Globus pallidus (tissue), 1 donor: ENCODE measurements at places on chromosomes 16 and 17.

DNA sequence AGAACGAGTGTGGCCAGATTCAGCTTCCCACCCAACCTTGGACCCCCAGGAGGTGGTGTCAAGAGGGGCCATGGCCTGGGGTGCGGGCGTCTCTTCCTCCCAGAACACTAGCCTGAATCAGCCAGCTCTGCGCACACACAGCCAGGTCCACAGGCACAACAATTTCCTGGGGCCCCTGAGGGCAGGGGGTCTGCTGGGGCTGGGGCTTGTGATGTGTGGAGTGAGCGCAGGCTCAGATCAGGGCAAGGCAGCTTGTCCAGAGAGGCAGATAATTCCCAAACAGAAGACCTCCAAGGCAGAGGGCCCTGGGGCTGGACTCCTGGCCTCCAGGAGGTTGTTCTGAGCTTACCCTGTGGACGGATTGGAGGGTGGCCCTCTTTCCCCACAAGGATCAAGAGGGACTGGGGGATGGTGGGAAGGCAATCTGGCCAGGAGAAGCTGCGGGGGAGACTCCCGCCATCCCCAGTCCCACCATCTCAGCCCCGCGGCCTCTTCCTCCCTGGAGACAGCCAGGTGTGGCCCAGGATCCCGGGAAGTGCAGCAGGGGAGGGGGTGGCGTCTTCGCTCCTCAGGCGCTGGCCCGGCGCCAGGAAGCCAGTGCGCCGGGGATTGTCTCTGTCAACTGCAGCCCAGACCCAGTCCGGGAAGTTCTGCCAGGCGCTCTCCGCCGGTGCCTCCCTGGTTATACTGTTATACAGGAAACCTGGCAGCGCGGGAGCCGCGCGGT is 52.0 kb upstream of the AMZ2 start:
- DNase-seq, result no peak

DNA sequence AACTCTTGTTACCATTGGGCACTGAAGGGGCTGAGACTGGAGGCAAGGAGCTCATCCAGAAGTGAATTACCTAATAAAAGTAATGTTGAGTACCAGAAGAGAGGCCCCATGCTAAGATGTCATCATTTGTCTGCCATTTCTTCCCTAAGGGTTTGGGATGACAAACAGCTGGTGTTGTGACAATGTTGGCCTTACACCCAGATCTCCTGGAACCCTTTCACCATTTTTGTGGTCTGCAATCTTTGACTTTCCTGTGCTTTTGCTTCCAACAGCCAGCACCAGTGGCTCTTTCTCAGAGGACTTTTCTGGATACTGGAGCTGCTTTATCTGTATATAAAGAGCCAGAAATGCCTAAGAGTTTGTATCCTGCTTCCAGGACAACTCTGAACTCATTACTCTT is 84.1 kb downstream of the SHISA9 start:
- DNase-seq, result no peak

DNA sequence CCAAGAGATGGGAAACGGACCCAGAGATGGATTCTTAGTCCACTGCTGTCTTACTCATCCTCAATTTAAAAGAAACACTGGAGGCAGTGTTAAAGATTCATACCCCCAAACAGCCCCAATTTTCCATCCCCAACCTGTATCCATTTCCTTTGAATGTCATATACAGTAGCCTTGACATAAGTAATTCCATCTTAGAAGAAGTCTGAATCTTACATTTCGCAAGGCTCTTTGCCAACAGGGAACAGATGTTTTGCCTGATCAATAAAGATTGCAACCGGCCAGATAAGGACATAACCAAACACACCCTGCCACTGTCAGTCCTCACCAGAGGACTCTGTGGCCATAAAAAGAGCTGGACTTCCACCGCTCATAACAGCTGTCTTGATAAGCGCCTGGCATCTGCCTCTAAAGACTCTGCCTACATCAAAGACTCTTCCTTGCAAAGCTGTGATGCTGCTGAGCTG is 59.0 kb upstream of the MED9 start:
- no peak for DNase-seq

- DNase-seq, result no peak
Measured at GRCh38 chr17:15741624-15742023, 9.5 kb downstream of the TBC1D26 start.

DNA sequence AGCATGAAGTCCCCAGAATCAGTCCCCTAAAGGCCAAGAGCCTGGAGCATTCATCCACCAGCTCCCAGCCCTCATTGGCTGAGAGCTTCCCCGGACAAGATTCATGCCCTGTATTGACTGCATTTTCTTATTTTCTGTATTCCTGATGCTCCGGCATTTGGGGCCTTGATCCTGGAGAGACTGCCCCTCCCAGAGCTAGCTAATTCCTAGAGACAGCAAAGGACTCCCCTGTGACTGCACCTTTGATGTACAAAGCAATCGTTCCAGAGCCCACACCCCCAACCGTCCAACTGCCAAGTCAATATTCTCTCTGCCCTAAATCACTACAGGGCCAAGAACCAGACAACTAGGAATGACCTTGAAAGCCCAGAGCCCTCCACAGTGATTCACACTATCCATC is 93.4 kb upstream of the CDH5 start:
- no peak for DNase-seq

DNA sequence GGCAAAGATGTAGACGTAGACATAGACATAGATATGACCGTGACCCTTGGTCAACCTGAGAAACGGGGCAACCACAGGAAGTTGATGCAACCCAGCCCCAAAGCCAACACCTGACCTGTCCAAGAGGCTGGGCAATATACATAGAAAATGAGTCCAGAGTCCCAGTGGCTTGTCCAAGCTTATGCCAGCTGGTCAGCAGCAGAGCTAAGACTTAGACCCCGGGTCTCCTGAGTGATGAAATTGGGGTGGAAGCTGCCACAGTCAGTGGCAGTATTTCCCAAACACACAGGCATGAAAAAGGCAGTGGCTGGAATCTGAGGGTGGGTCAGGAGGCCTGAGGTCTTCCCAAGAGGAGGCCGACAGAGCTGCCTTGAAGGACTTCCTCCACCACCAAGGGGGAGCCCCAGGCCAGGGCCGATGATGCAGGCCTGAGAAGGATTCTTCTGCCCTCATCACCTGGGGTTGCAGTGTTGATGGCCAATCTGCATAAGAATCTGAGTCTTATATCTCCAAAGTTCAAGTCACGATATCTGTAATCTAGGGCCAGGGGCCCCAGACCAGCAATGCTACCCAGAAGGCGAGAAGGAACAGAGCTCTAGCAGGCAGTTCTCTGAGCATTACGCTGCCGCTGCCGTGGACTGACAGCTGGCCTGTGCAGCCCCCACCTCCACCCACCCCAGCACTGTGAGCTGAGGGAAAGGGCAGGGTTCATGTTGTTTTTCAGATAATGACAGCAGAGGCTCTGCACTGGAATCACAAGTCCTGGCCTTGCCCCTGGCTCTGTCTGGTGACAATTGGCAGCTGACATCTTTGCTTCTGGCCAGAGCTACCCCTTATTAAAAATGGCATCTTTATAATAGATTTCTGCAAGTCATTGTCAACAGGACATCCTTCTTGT is 72.7 kb downstream of the GNAO1 start:
- DNase-seq, result peak; percentile 94

DNA sequence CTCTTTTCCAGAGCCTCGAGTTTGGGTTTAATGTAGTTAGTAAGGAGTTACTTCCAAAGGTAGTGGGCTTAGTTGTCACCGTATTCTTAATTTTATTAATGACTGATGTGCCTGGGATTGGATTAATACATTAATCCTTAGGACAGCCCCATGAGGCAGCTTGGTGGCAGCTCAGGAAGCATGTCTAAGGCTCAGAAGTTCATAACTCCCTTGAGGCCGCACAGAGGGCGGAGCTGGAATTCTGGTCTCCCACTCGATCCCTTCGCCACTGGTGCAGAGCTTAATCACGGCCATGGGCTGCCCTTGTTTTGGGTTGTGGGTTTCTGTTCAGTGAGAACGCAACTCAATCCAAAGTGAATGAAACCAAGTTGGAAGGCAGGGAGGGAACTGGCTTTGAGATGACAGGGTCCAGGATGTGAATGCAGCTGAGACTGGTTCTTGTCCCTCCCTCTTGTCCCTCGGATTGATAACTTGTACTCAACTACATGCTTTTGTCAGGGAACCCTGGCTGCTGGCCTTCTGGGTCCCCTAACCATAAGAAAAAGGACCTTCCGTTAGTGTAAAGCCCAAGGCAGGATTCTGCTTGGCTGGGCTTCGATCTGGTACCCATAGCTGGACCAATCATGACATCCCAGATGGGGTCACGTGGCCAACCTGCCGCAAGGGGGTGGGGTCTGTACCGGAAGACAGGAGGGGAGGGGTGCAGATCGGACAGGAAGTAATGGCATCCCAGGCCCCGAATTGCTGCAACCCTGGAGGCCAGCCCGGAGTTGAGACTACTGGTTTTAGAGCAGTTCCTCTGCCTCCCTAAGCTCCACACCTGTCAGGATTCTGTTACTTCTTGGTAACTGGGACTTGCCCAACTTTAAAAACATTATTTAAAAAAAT is 45.4 kb downstream of the SNX20 start:
- DNase-seq, result no peak

DNA sequence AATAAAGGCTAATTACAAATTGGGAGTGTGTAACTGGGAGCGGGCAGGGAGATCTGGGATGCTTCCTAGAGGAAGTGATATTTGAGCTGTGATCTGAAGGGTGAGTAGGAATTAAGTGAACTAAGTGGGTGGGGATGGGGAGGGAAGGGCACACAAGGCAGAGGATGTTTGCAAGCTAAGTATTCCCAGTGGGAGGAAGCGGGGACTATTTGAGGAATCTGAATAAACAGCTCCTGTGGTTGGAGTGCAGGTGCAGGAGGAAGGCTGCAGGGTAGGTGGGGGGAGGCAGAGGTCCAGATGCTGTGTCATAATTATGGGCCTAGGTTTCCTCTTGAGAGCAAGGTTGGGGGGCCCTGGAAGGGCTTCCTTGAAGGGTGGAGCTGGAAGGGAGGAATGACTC is 102.1 kb upstream of the HS3ST2 start:
- no peak for DNase-seq

DNA sequence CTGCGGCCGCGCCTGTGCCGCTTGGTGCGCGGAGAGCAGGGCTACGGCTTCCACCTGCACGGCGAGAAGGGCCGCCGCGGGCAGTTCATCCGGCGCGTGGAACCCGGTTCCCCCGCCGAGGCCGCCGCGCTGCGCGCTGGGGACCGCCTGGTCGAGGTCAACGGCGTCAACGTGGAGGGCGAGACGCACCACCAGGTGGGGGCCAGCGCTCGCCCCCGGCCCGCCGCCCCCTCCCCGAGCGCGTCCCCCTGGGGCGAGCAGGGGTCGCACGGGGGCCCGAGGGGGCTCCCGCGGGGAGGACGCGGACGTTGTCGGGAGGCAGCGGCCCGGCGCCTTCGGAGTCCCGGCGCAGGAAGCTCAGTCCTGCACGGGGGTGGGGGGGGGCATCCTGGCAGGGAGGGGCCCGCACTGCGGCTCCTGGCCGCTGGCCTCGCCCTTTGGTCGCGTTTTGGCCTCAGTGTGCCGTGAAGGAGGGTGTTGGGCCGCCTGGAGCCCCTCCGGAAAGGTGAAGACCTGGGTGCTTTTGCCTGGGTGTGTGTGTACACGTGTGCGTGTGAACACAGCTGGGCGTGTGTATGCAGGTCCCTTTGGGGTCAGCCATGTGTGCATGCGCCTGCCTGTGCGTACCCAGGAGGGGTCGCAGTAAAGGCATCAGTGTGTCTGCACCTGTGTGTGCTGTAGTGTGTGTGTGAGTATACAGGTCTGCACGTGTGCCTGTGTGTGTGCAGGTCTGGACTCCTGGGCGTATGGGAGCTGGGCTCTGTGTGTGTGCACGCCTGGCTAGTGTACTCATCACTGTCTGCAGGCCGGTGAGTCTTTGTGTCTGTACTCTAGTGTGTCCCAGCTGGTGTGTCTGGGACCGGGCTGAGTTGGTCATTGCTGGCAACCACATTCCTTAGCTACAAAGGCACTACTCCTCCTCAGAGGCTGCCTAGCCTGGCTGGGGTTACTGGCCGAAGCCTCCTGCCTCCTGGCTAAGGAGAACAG is 615 bp downstream of the NHERF2 start:
- no peak for DNase-seq

DNA sequence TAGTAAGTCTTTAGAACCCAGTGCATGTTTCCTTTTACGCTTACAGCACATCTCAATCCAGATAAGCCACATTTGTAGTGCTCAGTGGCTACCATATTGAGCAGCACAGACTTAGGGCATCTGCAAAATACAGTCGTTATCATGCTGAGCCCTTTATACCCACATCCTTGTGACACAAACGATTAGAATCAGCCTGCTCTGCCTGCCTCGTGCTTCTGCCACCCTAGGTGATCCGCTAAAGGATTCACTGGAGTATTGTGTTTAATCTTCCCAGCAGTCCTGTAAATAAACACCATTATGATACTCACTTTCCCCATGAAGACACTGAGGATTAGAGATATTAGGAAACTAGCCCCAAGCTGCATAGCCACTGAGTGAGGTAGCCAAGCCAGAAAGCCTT is 51.3 kb upstream of the FA2H start:
- DNase-seq, result no peak

GRCh38 chr17:13209081-13209480 is 191.3 kb upstream of the ELAC2 start:
- no peak for DNase-seq

- DNase-seq, result no peak
Measured at GRCh38 chr16:85983606-85984230, 84.8 kb downstream of the IRF8 start.

DNA sequence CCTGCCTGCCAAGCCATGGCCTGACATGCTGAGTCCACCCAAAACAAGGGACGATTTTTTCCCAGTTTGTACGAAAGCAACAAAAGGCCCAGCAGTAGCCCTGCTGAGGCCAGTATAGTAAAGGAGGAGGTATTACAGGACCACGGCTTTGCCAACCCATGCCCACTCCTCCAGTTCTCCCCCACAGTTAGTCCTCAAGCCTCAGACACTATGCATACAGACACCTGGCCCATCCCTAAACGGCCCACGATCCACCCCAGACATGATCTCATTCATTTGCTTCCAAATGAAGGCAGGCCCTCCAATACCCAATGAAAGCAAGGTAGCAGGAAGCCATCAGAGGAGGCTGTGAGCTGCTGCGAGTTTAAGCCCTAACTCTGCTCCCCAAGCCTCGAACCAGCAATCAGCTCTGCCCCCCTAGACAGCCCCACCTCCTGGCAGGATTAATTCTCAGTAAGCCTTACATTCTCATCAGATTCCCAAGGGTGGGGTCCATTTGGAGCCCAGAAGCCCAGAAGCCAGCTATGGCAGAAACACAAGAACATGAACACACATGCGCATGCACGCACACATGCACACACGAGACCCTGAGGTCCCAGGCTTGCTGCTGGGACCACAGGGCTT is 4.9 kb downstream of the HDAC5 start:
- DNase-seq, result no peak

DNA sequence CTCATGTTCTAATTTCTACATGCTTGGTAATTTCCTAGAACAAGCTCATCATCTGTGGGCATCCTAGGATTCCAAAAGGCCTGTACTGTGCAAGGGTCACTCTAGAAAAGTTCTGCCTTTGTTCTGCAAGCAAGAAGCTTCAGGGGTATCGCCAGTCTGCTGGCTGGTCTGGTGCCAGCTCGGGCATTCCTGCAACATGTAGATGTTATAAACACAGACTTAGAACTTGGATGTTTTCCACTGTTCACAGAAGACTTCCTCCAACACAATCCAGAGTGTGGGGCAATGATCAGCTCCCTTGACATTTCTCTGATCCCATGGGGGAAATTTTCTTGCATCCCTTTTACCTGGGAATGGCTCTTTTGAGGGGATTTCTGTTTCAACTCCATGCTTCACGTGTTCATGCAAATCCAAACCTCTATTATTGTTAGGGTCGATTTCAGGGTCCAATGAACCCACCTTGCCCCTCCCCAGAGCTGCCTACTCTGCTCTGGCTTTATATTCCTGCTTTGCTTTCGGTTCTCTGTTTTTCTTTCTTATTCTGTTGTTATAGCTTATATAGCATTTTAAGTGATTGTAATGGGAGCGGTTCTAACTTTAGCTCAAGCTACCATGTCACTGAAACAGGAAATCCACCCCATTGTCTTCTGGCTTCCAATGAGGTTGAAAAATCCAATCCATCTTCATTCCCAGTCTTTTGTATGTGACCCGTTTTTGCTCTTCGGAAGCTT is 25.3 kb downstream of the UBE2O start:
- DNase-seq, result no peak
